ENCODE measurements at places on chromosomes 7 and 10.

- DNase-seq: no peak
These were observed 242.2 kb downstream of the ARL4A start for GRCh38 chr7:12929476-12930140.

GRCh38 chr7:99008181-99008631 is 129.9 kb downstream of the TRRAP start:
- no peak for DNase-seq

GRCh38 chr7:110762546-110763225 is 328.2 kb upstream of the LRRN3 start:
- DNase-seq: no peak

- no peak for DNase-seq
These were observed 150.2 kb downstream of the REEP3 start for GRCh38 chr10:63671317-63671937.

DNA sequence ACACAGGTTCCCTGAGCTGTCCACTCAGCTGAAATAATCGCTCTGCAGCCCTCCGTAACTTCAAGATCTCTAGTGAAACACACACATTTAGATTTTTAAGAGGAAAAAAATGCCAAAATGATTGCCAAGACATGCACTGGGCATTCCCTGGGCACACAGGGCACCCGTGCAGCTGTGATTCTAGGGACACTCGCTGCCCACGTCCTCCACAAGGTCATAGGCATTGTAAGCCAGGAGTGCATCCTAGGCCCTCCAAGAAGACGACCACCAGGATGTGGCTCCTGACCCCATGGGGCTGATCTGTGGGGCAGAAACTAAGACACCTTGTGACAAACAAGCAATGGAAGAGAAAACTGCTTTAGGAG is 563.3 kb downstream of the PTPRN2 start:
- no peak for DNase-seq

GRCh38 chr7:85185424-85186082 is 1.3 kb downstream of the SEMA3D start:
- no peak for DNase-seq

DNA sequence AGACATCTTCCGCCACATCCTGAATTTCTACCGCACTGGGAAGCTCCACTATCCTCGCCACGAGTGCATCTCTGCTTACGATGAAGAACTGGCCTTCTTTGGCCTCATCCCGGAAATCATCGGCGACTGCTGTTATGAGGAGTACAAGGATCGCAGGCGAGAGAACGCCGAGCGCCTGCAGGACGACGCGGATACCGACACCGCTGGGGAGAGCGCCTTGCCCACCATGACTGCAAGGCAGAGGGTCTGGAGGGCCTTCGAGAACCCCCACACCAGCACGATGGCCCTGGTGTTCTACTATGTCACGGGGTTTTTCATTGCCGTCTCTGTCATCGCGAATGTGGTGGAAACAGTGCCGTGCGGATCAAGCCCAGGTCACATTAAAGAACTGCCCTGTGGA is 1.9 kb downstream of the KCND2 start:
- DNase-seq: no peak

- DNase-seq: no peak
These were observed 840.3 kb downstream of the CNTNAP2 start for GRCh38 chr7:146956853-146957252.

DNA sequence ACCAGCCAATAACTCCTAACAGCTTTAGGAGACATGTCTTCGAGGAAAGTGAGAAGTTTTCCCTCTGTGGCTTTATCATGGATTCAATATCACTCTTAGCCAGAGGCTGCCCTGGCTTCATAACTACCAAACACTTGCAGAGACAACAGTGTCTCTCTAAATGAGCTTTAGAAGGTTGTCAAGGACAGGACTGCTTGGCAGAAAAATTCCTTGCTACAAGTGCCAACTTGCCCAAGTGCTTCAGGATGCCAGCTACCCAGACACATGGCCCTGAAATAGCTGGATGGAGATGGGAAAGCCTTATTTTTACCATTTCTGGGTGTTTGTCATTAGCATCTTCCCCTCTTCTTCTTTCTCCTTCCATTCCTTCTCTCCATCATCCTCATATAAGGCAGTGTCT is 137.1 kb upstream of the MDFIC start:
- DNase-seq: no peak

- DNase-seq: no peak
These were observed 1.2 kb downstream of the MACROH2A2 start for GRCh38 chr10:70053841-70054288.

DNA sequence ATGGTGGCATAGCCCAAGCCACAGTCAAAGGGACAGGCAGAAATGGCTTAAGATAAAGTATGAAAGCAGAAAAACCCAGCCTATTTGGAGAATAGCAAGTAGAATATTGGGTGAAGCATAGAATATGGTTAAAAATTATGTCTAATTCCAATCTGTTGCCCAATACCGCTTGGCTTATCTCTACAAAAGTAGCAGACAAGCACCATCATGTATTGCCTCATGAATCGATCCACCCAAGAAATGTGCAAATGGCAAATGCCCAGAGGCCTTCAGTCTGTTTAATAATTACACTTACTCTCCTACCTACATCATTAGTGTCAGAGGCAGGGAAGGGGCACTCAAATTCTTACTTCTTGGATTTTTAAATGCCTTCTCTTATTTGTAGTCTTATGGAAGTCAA is 130.9 kb upstream of the ADAM12 start:
- no peak for DNase-seq

- no peak for DNase-seq
These were observed 5.3 kb downstream of the CTBP2 start for GRCh38 chr10:125155101-125155500.

- DNase-seq: no peak
These were observed 153.6 kb downstream of the DYNC1I1 start for GRCh38 chr7:95925971-95926370.

DNA sequence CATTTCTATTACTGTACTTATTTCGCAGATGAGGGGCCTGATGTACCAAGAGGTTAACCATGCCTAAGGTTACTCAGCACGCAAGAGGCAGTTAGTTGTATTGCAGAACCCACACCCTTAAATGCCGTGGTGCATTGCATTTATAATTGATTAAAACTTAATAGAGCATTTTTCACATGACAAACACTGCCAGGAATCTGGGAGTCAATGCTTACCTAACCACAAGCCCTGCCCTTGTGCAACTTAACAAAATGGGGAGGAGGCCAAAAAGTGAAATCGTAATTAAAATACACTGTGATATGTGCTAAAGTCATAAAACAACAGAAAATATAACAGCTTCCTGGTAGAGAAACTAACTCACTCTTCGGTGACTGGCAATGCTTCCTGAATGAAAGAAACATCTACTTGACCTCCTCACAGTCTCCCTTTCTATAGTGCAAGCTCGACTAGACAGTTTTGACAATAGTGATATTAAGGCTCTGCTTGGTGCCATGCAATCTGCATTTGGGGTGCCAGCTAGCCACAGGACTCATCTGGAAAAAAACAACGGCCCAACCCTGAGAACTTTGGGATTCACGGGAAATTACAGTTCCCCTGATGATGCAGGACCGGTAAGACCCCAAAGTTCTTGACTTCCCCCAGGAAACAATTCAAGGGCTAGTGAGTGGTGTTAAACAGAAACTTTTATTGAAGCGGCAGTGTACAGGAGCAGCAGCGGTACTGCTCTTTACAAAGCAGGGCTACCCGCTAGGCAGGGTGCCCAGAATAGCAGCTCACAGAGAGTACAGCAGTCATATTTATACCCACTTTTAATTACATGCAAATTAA is 612.4 kb downstream of the TNS3 start:
- DNase-seq: no peak

DNA sequence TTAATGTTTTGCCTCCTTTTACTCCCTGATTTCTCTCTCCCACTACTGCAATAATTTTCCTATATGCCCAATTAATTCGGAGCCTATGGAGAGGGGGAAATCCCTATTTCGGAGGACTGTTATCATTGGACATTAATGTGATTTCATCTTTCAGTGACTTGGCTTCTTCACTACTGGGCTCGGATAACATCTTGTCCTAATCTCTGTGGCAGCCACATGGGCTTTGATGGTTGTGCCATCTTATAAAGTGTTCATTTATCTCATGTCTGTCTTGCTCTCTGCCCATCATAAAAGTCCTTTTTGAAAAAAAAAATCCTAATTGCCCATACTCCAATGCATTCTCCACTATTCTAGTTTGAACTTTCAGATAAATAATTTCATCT is 15.5 kb upstream of the FAM3C start:
- DNase-seq: no peak

DNA sequence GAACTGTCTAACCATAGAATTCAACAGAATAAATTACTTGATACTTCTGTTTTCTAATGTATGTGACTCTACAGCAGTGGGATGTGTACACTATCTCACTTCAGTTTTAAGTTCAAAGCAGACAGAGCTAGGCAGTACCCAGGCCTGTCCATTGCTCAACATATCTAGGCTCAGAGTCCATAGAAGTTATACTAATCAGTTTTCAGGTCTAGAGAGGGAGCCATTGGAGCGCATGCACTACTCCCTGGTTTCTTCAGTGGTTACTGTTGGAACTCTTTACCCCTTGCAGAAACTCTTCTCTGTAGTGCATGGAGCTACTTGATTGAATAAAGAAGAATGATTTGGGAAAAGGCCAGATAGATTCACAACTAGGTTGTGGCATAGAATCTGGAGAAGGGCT is 4.4 kb downstream of the CD36 start:
- DNase-seq: no peak

DNA sequence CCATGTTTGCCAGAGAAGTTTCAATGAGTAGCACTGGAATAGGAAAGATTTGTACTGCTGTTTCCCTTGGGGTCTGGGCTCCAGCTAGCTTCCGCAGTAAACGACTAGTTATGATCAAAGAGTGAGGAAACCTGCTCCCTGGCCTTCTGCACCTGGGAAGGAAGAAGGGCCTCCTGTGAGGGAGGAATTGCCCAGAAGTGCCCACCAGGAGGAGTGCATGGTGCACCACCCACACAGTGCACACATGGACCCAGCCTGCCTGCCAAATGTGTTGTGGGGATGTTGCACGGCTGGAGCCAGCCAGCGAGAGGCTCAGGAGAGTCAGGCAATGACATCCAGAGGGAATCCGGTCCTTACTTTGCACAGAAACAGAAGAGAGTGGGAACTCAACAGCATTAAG is 27.0 kb upstream of the FAM107B start:
- no peak for DNase-seq

DNA sequence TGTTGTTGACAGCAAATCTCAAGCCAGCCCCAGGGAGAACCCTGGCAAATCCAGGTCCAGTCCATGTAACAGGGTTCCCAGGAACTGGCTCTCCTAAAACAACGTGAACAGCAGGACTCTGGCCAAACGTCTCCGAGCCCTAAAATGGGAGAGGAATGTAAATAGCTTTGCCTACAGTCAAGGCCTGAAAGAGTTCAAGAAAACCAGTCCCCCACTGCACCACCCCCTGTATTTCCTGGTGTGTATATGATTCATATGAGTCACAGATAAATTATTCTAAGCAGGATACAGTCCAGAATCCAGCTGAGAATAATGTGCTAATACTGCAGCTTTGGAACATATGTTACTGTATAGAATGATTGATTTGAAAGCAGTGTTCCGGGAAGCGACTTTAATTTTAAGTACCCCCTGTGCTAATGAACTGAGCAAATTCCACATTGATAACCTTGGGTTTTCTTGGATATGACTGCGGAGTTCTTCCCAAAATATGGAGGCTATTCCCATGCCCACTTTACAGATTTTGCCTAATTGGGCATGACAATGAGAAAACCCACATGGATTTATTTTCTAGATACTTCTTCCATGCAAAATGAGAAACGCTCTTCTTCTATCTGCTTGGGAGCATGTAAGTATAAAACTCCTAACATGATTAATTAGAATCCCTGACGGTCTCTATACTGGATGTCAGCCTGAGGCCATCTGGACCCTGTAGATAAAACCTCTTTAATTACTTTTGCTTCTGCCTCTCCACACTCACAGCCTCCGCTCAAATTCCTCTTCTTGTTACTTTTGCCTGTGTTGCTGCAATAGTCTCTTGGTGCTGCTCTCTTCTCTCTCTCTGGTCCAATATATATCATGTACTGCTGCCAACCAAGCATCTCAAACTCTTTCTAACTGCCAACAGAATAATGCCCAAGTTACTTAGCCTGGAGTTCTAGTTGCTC is 50.2 kb downstream of the LAMB4 start:
- no peak for DNase-seq

- no peak for DNase-seq
These were observed 1.5 kb downstream of the MEST start for GRCh38 chr7:130493275-130493873.

DNA sequence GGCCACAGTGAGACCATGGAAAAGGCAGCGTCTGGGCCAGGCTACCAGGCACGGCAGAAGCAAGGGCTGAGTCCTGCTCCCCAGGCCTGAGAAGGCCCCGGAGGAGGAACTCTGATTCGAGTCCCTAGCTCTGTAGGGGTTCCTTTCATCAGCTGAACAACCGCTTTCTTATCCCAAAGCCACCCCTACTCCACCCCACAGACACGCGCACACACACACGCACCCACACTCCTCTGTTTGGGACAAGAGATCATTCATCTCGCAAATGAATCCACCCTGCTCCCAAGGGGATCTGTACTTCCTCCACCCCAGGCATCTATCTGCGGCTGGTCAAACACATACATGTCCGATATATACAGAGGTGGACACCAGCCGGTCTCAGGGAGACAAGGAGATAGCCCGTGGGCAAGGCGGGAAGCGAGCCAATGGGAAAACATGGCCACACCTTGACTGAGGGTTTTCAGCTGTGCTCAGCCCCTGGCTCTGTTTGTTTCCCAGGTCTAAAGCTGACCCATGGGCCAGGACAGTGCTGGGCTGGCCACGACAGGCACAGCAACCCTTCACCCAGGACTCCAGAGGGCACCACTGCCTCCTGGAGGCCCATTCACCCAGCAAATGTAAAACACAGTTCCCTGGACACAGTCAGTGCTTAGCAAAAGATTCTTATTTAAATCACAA is 7.3 kb downstream of the ZCCHC24 start:
- no peak for DNase-seq

GRCh38 chr7:117872561-117873309 is 506 bp downstream of the CTTNBP2 start:
- no peak for DNase-seq

- no peak for DNase-seq
These were observed 202.9 kb upstream of the PLXNA4 start for GRCh38 chr7:132779164-132779563.

- no peak for DNase-seq
These were observed 131.7 kb downstream of the EMX2 start for GRCh38 chr10:117674201-117674600.

- DNase-seq: peak; percentile 11
These were observed 67.1 kb upstream of the PIK3CG start for GRCh38 chr7:106797937-106798336.

- DNase-seq: no peak
These were observed 25.1 kb downstream of the CDK14 start for GRCh38 chr7:90621125-90621746.

- DNase-seq: no peak
These were observed 628.7 kb upstream of the SEMA3D start for GRCh38 chr7:85815526-85815925.

- DNase-seq: no peak
These were observed 127.1 kb downstream of the CDK14 start for GRCh38 chr7:90723233-90723632.

Measured in NAMALWA (cell line).